Stimulated activated CD4-positive, alpha-beta T cell treated with anti-CD3 and anti-CD28 coated beads, Interleukin-4, amount 100 ng/mL, for 48 hours (primary cell): ENCODE measurements at places on chromosomes 5 and 9.
A peak's percentile ranks its signal among the peaks of the same experiment; 100 is the strongest.

DNA sequence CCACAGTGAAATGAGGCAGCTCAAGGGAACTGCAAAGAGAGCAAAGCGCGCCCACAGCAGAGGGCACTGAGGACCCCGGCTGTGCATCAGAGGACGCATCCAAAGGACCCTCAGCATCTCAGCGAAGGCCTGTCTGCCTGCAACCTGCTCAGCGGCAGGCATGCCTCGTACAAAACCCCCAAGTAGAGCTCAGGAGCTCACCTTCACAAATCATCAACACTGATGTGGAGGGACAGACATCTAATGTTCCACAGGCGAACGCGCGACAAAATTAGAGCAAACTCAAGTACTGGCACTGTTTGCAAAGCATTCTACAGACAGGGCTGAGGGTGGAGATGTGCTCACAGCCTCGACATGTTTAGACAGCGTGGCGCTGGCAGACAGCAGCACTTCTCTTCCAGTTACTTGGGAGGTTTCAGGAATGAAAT, 81.0 kb downstream of the DCP2 start:
- DNase-seq = no peak

GRCh38 chr5:148397968-148398595, 14.3 kb downstream of the FBXO38 start:
- DNase-seq = no peak

- no peak for DNase-seq
Observed at GRCh38 chr5:89722538-89722937, 687.0 kb downstream of the CETN3 start.

GRCh38 chr9:33051144-33051543, 25.3 kb downstream of the SMU1 start:
- DNase-seq = no peak

GRCh38 chr5:160750938-160751657, 100.9 kb downstream of the ATP10B start:
- DNase-seq = no peak

DNA sequence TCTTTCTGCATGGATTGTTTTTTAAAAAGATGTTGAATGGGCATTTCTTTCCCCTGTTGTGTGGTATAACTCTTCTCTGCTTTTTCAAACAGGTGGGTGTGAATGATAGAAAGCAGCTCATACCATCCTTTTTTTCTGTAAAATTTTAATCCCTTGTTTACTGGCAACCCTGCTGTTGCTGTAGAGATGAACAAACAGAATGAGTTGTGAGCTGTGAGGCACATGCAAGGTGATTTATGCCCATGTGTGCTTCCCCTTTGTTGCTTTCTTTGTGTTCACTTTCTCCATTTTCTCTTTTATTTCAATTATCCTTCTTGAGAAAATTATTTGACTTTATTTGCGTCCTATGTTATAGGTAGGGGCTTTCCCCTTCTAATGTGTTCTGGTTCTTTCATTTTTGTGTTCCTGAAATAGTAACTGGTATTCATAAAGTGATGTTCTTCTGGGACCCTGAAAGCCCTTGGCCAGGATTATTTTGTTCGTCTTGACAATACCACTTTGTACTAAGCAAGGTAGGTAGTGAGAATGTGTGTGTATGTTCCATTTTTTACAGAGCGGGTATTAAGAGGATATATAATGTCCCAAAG, 79.9 kb downstream of the AOPEP start:
- DNase-seq = no peak

- no peak for DNase-seq
Observed at GRCh38 chr9:81814794-81815464, 113.3 kb upstream of the SPATA31D4 start.

DNA sequence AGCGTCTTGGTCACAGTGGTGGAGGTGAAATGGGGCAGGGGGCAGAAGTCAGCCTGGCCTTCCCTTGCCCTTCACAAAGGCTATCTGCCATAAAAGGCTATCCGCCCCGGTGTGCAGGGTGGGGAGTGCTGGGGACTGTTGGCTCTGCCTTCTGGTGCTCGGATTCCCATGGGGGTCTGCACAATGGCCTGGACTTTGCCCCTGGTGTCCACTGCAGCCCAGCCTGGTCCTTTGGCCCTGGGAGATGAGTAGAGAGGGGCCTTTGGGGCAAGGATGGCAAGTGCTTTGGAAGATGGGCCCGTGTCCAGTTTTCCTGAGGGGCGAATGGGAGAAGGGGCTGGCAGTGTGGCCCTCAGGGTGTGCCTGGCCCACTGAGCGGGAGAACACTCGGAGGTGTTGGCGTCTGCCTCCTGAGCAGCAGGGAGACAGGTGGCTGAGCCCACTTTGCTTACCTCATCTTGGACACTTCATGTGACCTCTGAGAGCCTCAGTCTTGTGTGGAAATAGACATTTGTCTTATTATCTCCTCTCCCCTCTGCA, 69.9 kb downstream of the HSPA4 start:
- DNase-seq = no peak

- DNase-seq = no peak
Observed at GRCh38 chr9:108963459-108964143, 29.4 kb downstream of the ABITRAM start.

DNA sequence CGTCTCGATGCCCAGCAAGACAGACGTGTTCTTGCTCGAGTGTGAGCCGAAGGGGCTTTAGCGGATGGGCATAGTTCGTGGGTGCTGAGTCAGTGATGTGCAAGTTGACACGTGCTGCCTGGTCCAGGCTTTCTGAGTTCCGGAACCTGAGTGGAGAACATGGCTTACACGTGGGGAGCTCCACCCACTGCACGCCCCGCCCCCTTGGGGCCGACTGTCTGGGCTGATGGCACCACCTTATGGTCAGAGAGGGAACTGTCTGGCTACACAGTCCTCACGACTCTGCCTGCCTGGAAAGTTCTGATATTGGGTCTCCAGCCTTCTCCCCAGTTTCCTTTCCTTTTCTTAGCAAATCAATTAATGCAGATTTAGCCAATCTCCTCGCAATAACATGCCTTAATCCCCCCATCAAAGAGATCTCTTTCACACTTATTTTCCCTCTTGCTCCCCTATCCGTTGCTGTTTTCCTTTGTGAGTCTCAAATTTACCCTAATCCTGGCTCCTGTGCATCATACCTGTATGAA, 3.8 kb upstream of the STC2 start:
- DNase-seq = peak; percentile 85

GRCh38 chr5:115770466-115770865, 46.0 kb downstream of the CDO1 start:
- peak; percentile 8 for DNase-seq

- no peak for DNase-seq
Observed at GRCh38 chr9:106622164-106622487, 240.8 kb upstream of the ZNF462 start.

DNA sequence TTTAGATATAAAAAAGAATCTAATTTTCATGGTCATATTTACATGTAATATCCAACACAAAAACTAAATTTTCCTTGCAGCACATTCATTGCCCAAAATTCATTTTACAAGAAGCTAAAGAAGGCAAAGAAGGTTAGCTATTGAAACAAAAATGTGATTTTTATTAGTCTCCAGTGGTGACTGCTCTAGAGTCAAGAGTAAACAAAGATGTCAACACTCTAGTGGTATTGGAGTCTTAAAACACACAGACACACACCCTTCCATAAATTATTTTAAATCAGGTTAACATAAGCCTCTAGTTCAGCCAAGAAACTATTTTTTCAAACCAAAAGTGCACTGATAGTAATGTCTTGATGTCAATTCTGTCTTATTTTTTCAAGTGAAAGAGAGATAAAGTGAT, 329.2 kb downstream of the ZNF608 start:
- DNase-seq = no peak

GRCh38 chr5:154165886-154166285, 24.6 kb upstream of the GALNT10 start:
- no peak for DNase-seq

DNA sequence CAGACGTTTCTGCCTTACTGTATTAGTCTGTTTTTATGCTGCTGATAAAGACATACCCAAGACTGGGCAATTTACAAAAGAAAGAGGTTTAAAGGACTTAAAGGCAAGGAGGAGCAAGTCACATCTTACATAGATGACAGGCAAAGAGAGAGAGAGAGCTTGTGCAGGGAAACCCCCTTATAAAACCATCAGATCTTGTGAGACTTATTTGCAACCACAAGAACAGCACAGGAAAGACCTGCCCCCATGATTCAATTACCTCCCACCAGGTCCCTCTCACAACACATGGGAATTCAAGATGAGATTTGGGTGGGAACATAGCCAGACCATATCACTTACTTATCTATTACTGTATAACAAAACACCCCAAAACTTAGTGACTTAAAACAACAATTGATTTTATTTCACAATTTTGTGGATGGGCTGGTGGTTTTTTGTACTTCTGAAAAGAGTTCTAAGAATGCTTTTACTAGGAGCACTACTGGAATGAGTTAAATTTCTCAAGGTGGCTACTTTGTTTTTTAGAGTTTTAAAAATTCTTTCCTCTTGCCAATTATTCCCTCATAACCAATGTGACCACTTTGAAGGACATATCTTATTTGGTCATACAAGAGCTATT, 10.3 kb downstream of the RUSC2 start:
- no peak for DNase-seq

DNA sequence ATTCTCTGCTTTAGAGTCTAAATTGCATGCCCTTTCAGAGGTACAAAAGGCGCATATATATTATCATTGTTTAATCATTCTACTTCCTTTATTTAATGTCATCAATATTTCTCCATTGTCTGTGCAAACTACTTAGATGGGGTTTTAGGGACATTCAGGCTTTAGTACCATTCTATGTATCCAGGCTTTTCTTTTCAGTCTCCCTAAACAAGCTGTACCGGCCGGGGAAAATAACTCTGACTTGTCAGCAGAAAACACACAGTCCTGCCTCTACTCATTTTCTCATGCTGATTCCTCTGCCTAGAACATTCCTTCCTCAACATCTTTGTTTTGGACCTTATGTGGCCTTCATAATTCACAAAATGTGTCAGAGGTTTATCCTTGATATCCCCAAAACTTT, 392.1 kb upstream of the DAB2 start:
- DNase-seq = no peak

- DNase-seq = no peak
Observed at GRCh38 chr5:173640156-173640804, 23.8 kb upstream of the BOD1 start.

DNA sequence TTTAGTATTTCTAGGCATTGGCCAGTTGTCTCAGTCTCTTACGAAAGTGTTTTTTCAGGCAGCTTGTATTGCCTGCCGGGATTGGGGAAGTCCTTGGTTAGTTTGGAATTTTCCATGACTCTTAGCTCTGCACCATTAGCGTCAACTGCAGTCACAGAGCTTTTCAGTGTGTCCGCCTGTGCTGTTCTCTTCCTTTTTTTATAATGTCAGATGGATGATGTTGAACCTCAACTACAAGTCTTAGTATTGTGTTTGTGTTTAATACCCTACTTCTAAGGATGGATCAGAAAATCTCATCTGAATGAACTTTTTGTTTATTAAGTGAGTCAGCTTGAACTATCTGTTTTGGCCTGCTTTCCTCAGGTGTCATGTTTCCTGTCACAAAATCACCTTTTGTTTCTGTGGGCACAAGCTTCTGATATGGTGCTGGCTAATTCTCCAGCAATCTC, 33.1 kb downstream of the ATP6V0E1 start:
- DNase-seq = no peak

DNA sequence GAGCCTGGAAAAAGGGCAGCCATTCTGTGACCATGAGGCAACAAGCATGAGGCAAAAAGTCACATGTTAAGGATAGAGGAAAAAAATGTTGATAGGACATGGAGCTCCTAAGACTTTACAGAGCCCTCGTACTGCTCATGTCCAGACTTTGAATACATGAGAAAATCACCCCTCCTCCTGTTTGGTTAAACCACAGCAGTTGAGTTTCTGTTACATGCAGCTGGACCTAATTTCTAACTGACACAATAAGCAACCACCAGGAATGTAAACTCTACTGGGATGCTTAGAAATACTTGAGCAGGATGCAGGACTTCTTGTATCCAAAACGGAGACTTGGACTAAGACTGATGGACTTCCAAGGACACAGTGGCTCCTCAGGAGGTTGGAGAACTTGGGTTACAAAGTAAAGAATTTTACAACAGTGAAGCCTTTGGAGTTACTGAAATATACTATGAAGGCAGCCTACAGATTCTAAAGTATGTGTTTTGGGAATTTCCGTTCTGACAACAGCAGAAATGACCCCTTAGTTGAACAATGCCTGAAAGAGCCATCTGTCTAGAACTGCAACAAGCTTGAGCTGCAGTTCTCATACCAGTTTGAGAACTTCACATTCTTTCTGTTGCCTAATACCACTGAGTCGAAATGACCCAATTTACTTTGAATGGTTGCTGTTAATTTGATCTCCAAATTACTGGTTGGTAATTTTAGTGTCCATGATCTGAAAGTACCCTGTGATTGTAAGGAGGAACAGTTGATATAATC, 268.9 kb downstream of the PIK3R1 start:
- DNase-seq = no peak

GRCh38 chr5:42784132-42784531, 27.5 kb downstream of the CCDC152 start:
- DNase-seq = no peak

- no peak for DNase-seq
Observed at GRCh38 chr5:60185231-60186099, 291.9 kb upstream of the PDE4D start.

- no peak for DNase-seq
Observed at GRCh38 chr5:143229896-143230675, 173.4 kb downstream of the NR3C1 start.

- no peak for DNase-seq
Observed at GRCh38 chr5:34716986-34717385, 60.9 kb downstream of the RAI14 start.

GRCh38 chr5:112684121-112684520, 53.6 kb upstream of the APC start:
- no peak for DNase-seq

DNA sequence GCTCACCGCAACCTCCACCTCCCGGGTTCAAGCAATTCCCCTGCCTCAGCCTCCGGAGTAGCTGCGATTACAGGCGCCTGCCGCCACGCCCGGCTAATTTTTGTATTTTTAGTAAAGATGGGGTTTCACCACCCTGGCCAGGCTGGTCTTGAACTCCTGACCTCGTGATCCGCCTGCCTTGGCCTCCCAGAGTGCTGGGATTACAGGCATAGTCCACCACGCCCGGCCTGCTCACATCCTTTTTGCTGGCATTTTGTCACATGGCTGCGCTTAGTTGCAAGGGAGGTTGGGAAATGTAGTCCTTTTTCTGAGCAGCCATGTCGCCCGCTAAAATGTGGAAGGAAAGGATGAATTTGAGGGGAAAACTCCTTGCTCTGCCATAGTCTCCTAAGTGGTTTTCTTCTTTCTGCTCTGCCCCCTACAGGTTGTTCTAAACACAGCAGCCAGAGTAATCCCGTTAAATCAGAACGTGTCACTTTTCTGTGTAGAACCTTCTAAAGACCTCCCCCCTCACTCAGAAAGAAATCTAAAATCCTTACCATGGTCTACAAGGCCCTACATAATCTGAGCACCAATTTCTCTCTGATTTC, 57.8 kb upstream of the HSPA9 start:
- peak; percentile 23 for DNase-seq

- no peak for DNase-seq
Observed at GRCh38 chr5:14954616-14955343, 83.2 kb upstream of the ANKH start.

GRCh38 chr5:154770111-154770510, 14.9 kb downstream of the LARP1 start:
- no peak for DNase-seq

- DNase-seq = no peak
Observed at GRCh38 chr9:118362123-118362522, 657.9 kb downstream of the TLR4 start.
